ENCODE measurements at places on chromosomes 6 and 20.

DNA sequence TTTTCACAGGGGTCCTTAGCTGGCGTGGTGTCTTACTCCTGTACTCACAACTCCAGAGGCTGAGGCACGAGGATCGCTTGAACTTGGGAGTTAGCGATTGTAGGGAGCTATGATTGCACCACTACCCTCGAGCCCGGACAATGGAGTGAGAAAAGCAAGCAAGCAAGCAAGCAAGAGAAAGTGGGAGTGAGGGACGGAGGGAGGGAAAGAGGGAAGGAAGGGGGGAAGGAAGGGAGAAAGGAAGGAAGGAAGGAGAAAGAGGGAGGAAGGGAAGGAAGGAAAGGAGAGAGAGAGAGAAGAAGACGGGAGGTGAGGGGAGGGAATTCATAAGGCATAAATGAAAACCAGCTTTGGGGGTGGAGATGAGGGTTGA is 120.5 kb downstream of the TRIM27 start:
- DNase-seq = no peak

DNA sequence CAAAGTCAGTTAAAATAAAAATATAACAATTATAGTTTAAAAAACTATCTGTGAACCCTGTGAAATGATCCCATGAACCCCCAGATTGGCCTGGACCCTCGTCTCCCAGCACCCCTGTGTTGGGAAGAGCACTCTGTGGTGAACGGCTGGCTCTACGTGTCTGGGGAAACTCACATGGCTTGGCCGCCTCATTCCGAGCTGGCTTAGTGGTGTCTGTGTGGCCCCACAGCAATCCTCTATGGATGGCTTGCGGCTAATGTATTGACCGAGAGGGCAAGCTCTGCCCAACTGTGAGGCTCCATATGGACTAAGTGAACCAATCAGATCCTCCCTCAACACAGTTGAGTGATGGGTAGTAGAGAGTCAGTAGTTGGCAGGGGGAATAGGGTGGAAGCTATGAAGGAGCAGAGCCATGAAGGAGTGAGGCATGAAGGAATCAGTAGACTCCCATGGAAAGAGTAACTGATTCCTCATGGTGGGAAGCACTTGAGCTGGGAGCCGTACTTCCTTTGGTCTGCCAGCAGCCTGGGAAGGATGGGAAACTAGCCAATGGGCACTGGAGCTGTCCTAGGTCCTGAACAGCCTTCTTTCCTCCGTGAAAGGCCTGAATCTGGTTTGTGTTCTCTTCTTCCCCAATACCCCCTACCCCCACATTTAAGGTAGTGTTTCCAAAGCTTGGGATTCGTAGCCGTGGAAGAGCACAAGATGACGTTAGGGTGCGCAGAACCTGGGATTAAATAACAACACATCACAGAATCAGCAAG is 21.6 kb upstream of the ZNF831 start:
- DNase-seq = no peak

- no peak for DNase-seq
These were observed 69.8 kb downstream of the RIN2 start for GRCh38 chr20:19827818-19828217.

- DNase-seq = no peak
These were observed 502 bp upstream of the HTR1E start for GRCh38 chr6:86936834-86937218.

DNA sequence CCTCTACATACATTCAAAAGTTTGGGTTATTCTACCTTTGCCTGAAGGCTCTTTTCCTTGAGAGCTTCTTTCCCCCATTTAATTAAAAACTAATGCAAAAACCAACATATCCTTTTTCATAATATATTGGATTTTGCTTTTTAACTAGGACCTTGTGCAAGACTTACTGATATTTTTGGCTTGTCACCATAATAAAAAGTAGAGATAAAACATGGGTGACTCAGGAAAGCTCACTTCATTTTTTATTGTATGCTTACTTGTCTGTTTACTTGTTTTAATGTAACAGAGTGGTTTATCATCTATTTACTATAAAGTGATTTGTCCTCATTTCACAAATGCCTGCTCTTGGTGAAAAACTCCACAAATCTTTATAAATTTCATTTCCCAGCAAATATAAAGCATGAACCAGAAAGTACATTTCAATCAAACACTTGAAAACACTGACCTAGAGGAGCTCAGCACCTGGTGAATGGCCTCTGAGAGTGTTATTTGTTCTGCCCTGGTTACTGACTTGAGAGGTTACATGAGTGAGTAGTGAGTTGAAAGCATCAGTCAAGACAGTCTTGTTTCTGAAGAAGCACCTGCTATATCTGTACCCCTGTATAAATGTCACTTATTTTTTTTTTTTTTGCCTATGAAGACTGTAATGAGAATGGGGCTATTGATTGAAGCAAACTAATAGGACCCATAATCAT is 20.8 kb downstream of the ADGRG6 start:
- no peak for DNase-seq

- DNase-seq = no peak
These were observed at the start of gene STXBP5 for GRCh38 chr6:147204060-147204785. TSS of gene STXBP5 (plus strand) at chr6:147204417. CDS start at chr6:147204533, 116 bp downstream.

DNA sequence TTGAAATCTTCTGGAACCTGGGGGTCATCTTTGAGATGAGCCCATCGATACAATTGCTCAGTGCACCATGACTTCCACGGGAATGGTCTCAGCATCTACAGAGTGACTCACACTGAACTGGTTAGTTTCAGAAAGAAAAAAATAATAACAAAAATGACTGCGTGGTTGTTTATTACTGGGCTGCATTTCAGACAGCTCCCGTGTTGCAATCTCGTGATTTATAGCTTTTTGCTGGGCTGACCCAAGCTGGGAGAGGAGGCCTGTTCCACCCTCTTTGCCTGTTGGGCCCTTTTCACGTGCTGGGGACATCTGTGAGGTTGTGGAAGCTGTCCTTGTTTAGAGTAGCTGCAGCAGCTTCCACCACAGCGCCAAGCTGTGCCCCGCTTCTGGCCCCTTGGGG is 225.5 kb downstream of the BMP7 start:
- DNase-seq = no peak

DNA sequence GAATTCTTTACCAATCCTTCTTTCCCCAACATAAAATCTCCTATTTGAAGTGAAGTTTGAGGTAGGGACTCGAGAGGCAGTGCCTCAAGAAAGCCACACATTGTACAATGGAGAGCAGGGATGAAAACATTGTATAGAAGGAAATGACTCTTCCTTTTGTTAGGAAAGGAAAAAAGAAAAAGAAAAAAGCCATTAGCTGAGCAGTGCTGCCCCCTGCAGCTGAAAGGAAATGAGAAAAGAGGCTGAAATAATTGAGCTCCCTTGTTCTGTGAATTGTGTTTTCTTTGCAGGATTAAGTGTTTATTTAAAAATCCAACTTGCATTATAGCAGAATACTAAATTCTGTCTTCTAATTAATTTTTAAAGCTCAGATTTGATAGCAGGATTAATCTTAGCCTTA is 162.9 kb upstream of the SASH1 start:
- no peak for DNase-seq

- no peak for DNase-seq
These were observed 400.4 kb downstream of the BTBD3 start for GRCh38 chr20:12318043-12318442.

GRCh38 chr6:15341311-15342001 is 95.6 kb downstream of the JARID2 start:
- DNase-seq = no peak

GRCh38 chr6:17984812-17985670 is 2.4 kb downstream of the KIF13A start:
- DNase-seq = no peak

DNA sequence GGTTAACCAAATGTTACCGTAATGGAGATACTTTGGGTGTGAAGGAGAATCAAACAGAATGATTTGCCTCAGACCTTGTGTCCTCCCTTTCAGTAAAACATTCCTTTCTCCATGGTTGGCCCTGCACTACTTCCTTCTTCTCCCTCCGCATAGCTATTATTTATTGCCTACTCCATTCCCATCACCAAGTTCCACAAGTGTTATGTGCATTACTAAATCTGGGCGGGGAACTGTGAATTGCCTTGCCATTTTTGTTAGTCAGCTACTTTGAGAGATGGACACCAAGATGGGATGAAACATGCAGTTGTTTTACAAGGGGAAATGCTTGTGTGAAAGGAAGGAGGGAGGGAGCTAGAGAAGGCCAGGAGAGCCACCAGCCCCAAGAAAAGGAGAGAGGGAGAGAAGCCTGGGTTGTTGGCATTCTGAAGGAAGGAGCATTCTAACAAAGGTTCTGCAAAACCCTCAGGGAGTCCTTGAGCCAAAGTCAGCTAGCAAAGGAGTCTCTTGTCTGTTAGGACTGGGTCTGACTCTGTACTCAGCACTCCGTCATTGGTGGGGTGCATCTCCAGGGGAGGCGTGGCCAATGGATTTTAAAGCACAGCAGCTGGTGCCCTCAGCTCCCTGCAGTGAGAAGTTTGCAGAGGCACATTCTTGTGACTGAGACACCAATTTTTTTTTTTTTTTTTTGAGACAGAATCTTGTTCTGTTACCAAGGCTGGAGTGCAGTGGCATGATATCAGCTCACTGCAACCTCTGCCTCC is 83.6 kb upstream of the CHD6 start:
- DNase-seq = no peak

GRCh38 chr20:32477594-32478512 is 107.3 kb downstream of the NOL4L start:
- no peak for DNase-seq

- no peak for DNase-seq
These were observed 112.1 kb downstream of the NFATC2 start for GRCh38 chr20:51430198-51430950.

GRCh38 chr6:69933239-69933638 is 66.9 kb downstream of the COL19A1 start:
- DNase-seq = no peak

- DNase-seq = no peak
These were observed 14.3 kb upstream of the SYNDIG1 start for GRCh38 chr20:24455081-24455480.

DNA sequence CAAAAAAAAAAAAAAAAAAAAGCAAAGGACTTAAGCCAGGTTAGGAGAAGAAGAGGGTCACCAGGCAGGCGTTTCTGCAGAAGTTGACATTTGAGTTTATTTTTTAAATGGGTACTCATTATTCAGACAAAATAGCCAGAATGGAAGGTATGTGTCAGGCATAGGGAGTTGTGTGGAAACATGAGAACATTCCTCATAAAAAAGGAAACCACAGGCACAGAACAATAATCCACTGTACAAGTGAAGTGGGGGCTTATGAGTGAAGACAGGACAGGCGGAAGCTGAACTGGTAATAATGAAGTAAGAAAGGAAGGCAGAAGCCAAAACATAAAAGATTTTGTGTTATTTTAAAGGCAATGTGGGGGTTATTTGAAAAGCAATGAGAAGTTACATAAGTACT is 104.6 kb downstream of the EPB41L2 start:
- DNase-seq = no peak
